NCI-H2171 (cell line): ENCODE measurements at places on chromosomes 1 and 21.

DNA sequence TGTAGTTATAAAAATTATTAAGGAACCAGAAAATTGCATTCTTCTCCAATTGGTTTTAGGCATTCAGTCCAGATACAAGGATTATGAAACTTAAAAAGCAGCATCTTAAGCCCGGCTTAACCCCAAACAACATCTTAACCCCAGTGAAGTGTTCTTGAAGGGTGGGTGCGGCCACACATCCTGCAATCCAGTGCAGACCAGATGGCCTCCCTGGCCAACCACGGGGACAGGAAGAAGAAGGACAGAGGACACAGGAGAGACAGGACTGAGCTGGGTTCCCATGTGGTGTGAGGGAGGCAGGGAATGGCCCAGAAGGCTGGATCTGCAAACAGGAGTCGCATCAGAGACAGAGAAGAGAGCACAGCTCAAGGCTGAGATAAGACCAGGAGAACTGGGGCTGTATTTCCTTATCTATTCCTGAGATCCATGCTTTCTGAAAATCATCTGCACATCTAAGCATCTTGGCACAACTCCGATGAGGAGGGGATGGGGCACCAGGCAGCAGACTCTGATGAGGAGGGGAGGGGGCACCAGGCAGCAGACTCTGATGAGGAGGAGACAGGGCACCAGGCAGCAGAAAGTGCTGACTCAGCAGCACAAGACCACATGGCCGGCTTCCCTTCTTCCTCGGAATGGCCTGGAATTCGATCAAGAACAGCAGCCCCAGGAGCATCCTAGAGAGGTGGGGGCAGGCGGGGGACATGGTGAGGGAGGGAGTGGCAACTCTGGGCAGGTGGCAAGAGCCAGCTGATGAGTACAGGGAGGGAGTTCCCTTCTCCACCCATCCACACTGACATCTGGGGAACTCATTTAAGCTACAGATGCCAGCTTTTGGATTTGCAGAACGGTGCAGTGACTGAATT lies 26.6 kb downstream of the ABCG1 start:
- DNase-seq = peak; percentile 87

- DNase-seq = no peak
Measured at GRCh38 chr21:34668803-34669148, at the start of gene CLIC6. Gene CLIC6 (plus strand): TSS chr21:34668994. CDS start chr21:34669389, 395 bp downstream.

DNA sequence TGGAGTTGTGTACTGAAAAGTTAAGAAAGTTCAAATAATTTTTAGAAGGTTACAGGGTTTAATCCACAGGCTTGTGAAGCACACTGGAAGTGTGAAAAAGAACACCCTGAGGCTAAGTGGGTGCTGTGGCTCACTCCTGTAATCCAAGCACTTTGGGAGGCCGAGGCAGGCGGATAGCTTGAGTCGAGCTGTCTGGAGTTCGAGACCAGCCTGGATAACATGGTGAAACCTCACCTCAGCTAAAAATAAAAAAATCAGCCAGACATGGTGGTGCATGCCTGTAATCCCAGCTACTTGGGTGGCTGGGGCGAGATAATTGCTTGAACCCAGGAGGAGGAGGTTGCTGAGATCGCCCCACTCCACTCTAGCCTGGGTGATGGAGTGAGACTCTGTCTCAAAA lies 9.8 kb downstream of the TXNIP start:
- DNase-seq = no peak

GRCh38 chr21:42735944-42736343 lies 82.5 kb downstream of the PDE9A start:
- DNase-seq = no peak

GRCh38 chr1:89761338-89761737 lies 59.5 kb upstream of the LRRC8D start:
- no peak for DNase-seq

GRCh38 chr1:147853391-147853790 lies 49.2 kb upstream of the GJA8 start:
- DNase-seq = no peak

- no peak for DNase-seq
Measured at GRCh38 chr1:157292302-157292701, 154.1 kb upstream of the ETV3 start.

- DNase-seq = peak; percentile 97
Measured at GRCh38 chr21:31530897-31531705, 128.4 kb upstream of the SOD1 start.

- no peak for DNase-seq
Measured at GRCh38 chr1:162994921-162995320, 74.2 kb upstream of the RGS4 start.

DNA sequence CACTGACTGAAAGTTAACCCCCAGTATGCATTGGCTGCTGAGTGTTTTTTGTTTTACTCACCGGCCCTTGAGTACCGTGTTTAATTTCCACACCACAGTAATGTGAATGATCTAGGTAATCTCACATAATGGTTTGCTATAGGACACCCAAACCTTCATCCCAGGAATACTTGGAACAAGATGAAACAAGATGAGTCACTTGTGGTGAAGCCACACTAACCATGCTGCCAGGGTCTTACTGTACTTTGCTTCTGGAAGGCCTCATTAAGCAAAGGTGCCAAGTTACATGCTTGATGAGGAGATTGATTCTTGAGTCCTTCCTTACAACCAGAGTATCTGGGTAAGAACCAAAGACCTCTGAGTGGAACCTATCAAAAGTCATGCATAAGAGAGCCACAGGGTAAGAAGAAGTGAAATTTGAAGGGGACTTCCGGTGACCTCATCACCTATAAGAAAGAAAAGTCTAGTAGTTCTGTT lies 163.3 kb downstream of the NRIP1 start:
- DNase-seq = no peak

DNA sequence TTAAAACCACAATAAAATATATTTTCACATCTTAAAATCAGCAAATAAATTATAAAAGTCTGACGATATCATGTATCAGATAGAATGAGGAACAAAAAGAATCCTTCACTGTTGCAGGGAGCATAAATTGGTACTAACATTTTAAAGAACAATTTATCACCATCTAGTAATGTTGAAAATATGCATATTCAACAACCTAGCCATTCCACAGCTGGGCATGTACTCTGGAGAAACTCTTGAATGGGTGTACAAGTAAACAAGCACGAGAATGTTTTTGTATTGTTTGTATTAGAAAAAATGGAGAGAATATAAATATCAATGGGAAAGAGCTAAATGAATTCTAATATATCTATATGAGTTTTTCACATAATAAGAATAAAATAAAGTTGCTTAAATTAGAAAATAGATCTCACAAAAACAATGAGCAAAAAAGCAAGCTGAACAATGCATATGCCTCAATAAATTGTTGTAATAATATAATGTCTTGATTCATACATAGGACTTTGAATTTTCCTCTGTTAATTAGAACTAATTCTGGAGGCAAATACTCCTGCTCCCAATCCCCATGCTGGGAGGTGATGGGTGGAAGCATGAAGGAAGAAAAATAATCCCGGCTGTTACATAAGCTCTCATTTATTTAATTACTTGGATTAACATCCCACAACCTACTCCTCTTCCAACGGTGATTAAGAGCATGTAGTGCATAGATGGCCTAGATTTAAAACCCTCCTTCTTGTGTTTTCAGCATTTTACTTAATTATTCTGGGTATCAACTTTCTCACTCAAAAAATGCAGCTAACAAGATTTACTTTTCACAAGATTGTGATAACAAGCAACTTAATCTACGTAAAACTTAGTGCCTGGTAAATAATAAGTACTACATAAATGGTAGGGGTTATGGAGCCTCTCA lies 5.5 kb upstream of the FMO2 start:
- DNase-seq = no peak

GRCh38 chr1:14320518-14320917 lies 278.0 kb upstream of the KAZN start:
- no peak for DNase-seq

- DNase-seq = no peak
Measured at GRCh38 chr1:2215329-2215728, 12.8 kb upstream of the SKI start.

DNA sequence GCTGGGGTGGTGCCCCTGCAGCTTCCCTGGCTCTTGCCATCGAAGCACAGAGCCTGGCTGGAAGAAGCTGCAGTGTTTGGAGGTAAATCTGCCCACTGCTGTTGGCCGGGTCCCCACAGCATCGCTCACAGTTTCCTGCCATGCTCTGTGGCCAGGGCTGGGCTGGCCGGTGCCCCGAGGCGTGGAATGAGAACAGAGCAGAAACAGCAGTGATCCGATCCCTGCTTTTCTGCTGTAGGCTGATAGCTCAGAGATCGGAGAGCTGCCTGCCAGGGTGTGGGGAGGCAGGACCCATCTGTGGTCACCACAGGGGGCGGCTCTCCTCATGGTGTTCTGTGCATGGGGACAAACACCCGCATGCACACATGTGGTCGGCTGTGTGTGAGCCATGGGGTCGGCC lies 11.5 kb downstream of the SLC45A1 start:
- no peak for DNase-seq

DNA sequence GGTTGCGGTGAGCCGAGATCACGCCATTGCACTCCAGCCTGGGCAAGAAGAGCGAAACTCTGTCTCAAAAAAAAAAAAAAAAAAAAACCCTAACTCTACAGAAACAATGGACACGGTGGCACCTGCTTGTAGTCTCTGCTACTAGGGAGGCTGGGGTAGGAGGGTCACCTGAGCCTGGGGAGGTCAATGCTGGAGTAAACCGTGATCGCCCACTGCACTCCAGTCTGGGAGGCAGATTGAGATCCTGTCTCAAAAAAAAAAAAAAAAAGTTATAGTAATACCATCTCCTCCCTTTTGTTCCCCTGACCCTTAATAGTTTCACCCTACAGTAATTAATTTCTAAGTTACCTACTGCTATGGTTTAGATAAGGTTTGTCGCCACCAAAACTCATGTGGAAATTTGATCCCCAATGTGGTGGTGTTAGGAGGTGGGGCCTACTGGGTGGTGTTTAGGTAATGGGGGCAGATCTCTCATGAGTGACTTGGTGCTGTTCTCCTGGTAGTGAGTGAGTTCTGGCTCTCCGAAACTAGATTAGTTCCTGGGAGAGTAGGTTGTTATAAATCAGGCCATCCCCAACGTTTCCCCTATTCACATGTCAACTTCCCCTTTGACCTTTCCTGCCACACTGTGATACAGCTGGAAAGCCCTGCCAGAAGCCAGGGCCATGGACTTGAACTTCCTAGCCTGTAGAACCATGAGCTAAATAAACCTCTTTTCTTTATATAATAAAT lies 9.8 kb downstream of the FBXO42 start:
- no peak for DNase-seq

DNA sequence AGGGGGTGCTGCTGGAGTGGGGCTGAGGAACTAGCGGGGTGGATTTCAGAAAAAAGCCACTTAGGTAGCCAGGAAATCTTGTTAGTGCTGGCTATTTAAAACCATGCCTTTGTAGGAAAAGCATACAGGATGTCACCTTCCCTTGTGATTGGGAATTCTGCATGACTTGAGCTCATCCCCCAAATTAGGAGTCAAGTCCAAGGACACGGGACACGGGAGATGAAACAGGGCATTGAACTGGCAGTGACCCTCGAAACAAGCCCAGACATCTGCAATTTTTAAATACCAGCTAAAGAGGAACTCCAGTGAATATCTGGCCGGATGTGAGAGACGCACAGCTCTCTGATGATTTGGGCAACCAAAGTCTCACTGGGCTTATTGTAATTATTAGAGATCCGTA lies 32.8 kb downstream of the C2CD2 start:
- DNase-seq = no peak

GRCh38 chr1:66445492-66446181 lies 88.3 kb upstream of the SGIP1 start:
- DNase-seq = no peak

DNA sequence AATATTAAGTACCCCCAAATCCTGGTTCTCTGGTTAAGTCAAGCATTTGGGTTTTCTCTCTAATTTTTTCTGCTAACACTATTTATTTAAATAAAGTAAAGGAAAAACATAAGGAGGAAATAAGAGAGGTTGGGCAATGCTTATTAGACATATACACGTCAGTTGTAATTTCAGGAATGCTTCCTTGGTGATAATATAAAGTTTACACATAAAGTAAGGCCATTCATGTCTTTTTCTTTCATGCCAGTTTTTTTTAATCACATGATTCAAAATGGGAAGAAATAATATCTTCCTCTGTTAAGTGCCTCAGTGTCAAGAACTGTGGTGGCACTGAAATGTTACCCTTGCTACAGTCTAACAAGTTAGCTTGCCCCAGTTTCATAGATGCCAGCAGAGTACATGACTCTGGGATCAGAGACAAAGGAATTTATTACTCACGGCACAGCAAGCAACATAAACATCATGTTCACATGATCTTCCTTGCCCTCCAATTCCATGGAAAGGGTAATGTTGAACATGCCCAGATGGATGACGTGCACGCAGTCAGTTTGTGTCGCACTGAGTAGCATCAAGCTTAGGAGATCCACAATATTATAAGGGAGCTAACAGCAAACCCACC lies 184.9 kb downstream of the PLA2G4A start:
- no peak for DNase-seq

GRCh38 chr1:6872573-6873261 lies 87.5 kb downstream of the CAMTA1 start:
- no peak for DNase-seq

- peak; percentile 73 for DNase-seq
Measured at GRCh38 chr1:41666981-41667631, 182.6 kb upstream of the EDN2 start.

GRCh38 chr1:169708647-169709046 lies 2.8 kb downstream of the SELL start:
- no peak for DNase-seq

- peak; percentile 96 for DNase-seq
Measured at GRCh38 chr1:37692078-37692833, at the start of gene CDCA8. Gene CDCA8 (plus strand): TSS chr1:37692516. CDS start chr1:37692691, 175 bp downstream.

- no peak for DNase-seq
Measured at GRCh38 chr1:95703046-95703445, 469.0 kb downstream of the RWDD3 start.

DNA sequence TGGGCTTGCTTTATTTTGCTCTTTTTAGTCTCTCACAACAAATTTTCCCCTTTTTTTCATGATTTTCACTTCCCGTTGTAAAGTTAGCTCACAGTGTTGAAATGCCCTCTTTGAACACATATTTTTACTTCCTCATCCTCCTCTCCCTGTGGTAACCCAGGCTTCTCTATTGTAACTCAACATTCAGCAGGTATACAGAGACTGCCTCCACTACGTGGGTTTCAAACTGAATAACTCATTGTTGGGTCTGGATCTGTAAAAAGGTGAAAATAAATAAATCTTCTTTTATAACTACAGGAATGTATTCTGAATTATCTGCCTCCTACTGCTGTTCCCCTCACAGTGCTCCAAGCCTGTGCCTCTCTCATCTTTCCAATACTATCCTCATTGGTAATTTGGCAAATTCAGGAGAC lies 166.4 kb downstream of the RUNX1 start:
- DNase-seq = no peak

- DNase-seq = peak; percentile 64
Measured at GRCh38 chr1:227317523-227318015, 723 bp downstream of the CDC42BPA start.

- no peak for DNase-seq
Measured at GRCh38 chr1:119291611-119292206, 76.9 kb upstream of the HAO2 start.

- DNase-seq = no peak
Measured at GRCh38 chr1:223135176-223135942, 7.7 kb downstream of the TLR5 start.

DNA sequence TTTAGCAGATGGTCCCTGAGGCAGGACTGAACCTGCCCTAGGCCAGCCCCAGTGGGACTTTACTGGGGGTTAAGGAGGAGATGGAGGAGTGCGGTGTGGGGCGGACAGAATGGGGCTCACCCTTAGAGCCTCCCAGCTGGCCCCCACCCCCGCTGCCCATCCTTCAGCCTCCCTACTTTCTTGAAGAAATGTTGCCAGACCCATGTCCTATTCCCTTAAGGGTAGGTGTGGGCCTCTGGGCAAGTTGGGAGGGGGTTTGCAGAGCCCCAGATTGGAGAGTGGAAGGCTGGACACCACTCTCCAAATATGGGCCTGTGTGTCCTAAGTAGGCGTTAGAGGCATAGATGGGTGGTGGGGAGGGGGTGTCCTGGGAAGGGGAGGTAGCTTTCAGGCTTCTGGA lies 19.2 kb upstream of the EPS8L3 start:
- DNase-seq = peak; percentile 25
